Renal cortical epithelial cell (primary cell): ENCODE measurements at places on chromosomes 2 and 18. TPM values are rescaled to one million over a fixed set of nuclear protein-coding genes. Genes with fewer than 3 reads are reported as not detected.

CIB4 gene
- not detected in 2 replicates for total RNA-seq

HEATR5B gene
- 23.6 and 31.6 TPM in 2 replicates for total RNA-seq

ADCYAP1 gene
- not detected in 2 replicates for total RNA-seq

SLC4A3 gene
- total RNA-seq, result 3.5 and 10.1 TPM in 2 replicates

RAB17 gene
- total RNA-seq, result 9.9 and 11.9 TPM in 2 replicates

RMDN2 gene
- 5.2 and 18.1 TPM in 2 replicates for total RNA-seq

AQP4 gene
- 2.1 and 2.6 TPM in 2 replicates for total RNA-seq

WDCP gene
- total RNA-seq, result 8.7 and 14.3 TPM in 2 replicates

MRPL19 gene
- 68.0 and 68.9 TPM in 2 replicates for total RNA-seq

CCDC150 gene
- 3.2 and 4.3 TPM in 2 replicates for total RNA-seq

REG3G gene
- not detected in 2 replicates for total RNA-seq

VIL1 gene
- 0.05 TPM in 1 of 2 replicates, not detected in the other for total RNA-seq
